ENCODE measurements at places on chromosomes 2 and 18. TPM values are rescaled to one million over a fixed set of nuclear protein-coding genes. Genes with fewer than 3 reads are reported as not detected.

Gene ABCG8
- polyA plus RNA-seq, result 6.5 TPM

- no peak overlapping the region for H3K4me3 ChIP-seq
- peak overlapping the region; percentile 77 for H3K27ac ChIP-seq
- no peaks in the 10 kb centered on the region for H3K27me3 ChIP-seq
- no peaks in the 10 kb centered on the region for H3K36me3 ChIP-seq
Observed at GRCh38 chr2:177398290-177398683, 5.7 kb downstream of the AGPS start.

Gene C2orf42
- 10.1 TPM for polyA plus RNA-seq

DNA sequence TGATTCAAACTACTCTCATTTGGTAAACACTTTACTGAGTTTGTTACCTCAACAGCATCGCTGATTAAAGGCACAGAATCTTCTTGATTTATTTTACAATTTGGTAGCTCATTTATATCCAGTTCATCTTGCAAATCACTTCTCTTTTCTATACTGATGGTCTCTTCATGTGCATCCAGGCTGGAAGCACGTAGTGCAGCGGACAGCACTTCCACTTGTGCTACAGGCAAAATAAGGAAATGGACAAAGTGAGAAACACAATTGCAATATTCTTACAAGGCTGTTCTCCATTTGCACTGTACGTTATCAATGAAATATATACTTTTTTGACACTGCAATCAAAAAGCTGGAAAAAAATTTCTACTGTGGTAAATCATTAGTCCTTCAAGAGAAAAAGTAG, 51.0 kb downstream of the PPP4R1 start:
- H3K4me1 ChIP-seq, result no peaks in the 10 kb centered on the region
- no peak overlapping the region for H3K4me3 ChIP-seq
- no peak overlapping the region for H3K27ac ChIP-seq

DNA sequence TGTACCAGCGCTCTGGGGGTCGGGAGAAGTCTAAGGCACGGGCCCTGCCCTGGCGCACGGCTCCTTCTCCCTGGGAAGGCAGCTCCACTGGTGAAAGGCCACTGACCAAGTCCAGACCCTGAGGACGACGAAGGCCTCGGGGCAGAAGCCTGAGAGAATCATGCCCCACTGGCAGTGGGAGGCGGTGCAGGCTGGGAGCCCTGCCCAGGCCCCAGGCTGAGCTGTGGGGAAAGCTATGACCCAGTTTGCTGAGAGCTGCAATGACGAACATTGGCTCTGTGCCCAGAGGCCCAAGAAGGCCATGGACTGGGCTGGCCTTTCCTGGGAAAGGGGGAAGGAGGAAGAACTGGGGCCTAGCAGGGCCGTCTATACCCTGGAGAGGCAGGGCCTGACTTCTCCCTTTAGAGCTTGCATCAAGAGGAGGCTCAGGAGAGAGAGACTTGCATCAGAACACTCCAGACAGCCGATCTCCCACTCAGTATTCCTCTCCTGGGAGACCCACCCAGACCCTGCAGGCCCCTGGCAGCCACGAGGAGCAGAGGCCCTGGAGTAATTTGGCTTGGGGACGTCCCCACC, 32.9 kb downstream of the HS1BP3 start:
- peaks cover 43% of the 10 kb centered on the region for H3K4me1 ChIP-seq
- H3K27me3 ChIP-seq, result no peaks in the 10 kb centered on the region
- DNase-seq, result peak; percentile 95
- peak overlapping the region; percentile 96 for H3K27ac ChIP-seq

- H3K27ac ChIP-seq, result no peak overlapping the region
- no peak for DNase-seq
- no peaks in the 10 kb centered on the region for H3K27me3 ChIP-seq
- no peak overlapping the region for H3K4me3 ChIP-seq
- H3K36me3 ChIP-seq, result no peaks in the 10 kb centered on the region
Observed at GRCh38 chr2:144261336-144261735, 258.6 kb downstream of the ZEB2 start.

DNA sequence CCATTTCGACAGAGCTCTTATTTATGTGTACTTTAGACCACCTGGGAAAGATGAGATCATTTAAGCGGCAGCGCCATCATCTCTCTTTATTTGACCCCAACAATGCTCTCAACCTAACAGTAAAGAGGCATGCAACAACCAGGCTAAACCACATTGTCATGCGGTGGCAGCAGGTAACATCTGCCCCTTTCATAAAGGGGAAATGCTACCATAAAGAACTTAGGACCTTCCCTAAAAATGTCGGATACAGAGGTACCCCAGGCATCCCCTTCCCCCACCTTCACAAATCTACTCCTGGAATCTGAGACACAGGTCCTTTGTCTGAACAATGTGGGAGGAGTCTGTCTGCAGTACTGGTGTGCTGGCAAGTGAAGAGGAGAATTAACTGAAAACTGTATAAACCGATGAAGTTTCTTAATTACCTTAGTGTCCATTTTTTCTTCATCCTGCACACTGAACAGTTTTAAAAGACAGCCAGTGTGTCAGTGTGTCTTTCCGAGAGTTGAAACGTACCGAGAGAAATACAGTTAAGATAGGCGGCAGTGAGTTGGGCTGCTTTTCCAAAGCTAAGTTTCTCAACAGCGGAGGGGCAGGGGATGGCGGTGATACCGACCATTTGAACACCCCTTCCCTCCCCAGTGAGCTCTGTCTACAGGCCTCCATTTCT, 1.9 kb downstream of the MEX3C start:
- no peaks in the 10 kb centered on the region for H3K36me3 ChIP-seq
- DNase-seq, result peak; percentile 74
- peaks cover 27% of the 10 kb centered on the region for H3K4me1 ChIP-seq
- H3K4me3 ChIP-seq, result peak overlapping the region; percentile 71
- H3K27ac ChIP-seq, result peak overlapping the region; percentile 96
- no peaks in the 10 kb centered on the region for H3K27me3 ChIP-seq

Gene PLCL1
- 0.37 TPM for polyA plus RNA-seq

DNA sequence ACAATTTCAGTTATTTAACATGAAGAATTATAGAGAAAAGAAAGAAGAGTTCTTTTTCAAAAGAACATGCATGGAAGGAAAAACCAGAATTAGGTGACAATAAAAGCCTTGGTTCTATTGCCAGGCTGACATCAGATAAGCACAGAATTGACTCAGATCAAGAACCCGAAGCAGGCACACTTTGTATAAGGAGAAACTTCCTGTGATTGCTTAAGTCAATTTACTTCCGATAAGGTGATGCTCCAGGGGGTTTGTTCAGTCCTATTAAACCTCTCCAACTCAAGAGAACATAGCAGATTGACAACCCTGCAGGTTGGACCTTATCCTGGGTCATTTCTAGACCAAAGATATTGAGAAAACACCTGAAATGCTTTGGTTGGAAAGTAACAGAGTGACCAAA, 31.4 kb downstream of the GAREM1 start:
- H3K27ac ChIP-seq, result no peak overlapping the region
- H3K4me3 ChIP-seq, result no peak overlapping the region
- no peaks in the 10 kb centered on the region for H3K27me3 ChIP-seq
- H3K36me3 ChIP-seq, result no peaks in the 10 kb centered on the region
- DNase-seq, result no peak

Measured in hepatocyte (in vitro differentiated cells).